ENCODE measurements at places on chromosomes 6 and 20.

- DNase-seq: peak; percentile 6
These were observed 98.6 kb downstream of the RFX6 start for GRCh38 chr6:116975600-116975999.

- DNase-seq: peak; percentile 44
These were observed 1.3 kb upstream of the UTRN start for GRCh38 chr6:144283646-144284477.

GRCh38 chr6:101830501-101831031 lies 437.1 kb downstream of the GRIK2 start:
- peak; percentile 24 for DNase-seq

GRCh38 chr20:36645998-36646397 lies at the start of gene SLA2:
SLA2 (minus strand) TSS chr20:36646196; CDS start chr20:36641335, 4,861 bp downstream.
- no peak for DNase-seq

DNA sequence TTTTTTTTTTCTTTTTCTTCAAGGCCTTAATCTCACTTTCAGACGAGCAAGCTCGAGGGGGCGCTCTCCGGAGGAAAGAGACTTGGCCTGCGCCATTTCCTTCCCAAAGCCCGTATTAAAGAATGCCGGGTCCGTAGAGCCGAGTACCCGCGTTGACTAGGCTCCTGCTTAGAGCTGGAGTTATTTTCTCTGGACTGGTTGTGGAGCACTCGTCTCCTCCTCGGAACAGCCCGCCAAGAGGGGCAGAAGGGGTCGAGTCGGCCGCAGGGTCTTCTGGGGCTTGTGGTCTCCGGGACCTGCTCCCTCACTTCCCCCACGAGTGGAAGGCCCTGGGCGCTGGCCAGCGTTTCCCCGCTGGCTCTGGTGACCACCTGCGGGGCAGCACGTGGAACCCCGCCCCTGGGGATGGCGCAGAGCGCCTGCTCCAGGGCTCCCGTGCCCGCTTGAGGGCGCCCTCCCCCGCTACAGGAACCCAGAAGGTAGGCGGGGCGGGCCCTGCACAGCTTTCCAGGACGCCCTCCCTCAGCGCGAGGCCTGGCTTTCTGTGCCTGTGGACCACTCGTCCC lies 2.7 kb upstream of the MEI4 start:
- no peak for DNase-seq

DNA sequence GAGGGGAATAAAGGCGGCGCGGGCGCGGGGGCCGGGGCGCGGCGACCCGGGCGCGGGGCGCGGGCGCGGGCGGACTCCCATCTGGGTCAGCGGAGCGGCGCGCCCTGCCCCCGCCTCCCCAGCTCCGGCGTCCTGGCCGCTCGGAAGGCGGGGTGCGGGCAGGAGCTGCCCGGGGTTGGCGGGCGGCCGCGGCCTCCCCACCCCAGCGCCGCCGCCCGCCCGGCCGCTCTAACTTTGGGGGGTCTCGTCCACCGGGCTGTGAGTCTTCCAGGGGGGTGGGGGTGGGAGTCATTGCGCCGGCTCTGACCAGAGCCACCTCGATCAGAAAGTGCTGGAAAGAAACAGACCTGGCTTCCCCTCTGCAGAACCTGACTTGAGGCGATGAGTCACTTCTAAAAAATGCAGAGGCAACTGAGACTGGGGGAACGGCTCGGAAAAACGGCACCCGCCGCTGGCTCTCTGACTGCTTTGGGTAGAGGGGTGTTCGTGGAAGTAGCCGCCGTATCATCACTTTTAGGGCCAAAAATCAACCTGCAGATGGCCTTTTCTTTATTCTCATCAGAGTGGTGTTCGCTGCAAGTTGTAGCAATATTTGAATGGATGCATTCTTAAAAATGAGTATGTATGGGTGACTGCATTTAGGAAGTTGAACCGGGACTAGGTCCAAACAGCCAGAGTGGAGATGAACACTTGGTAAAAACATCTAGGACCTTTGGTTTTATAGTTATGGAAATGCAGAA lies 667 bp downstream of the CAP2 start:
- DNase-seq: peak; percentile 79

DNA sequence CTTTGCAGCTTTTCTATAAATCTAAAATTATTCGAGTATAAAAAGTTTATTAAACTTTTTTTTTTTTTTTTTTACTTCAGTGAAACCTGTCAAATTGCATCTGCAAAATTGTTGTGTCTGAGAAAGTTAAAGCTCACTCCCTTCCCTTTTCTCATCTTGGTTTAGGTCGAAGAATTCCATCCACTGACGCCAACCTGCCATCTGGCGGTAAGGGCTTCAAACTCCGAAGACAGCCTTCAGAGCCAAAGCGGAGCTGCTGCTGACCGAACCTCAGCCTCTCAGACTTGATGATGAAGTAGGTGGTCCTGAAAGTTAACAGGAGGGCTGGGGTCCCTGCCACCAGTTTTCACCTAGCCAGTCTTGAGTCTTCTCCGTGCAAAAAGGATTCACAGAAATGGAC lies 29.6 kb upstream of the VAPB start:
- DNase-seq: peak; percentile 29

DNA sequence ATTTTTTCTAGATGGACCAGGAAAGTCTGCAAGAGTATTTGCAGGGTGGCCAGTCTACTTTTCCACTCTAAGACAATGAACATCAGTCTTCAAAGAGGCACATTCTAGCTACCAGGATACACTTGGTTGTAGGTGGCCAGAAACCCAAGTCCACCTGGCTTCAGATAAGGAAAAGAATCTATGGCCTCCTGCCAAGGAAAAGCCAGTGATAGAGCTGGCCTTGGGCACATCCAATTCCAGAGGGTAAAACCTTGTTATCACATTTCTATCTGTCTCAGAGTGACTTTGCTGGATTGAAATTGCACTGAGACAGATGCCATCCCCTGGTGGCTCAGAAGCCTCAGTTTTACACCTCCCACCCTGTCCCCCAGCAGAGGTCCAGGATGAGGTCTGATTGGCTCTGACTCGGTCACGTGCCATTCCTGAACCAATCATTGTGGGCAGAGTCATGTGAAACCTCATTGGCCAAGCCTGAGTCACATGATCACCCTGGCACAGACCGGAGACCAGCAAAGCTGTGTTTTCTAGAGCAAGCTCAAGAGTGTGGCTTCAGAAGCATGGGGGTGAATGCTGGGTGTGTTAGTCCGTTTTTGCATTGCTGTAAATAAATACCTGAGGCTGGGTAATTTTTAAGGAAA lies 497.4 kb upstream of the SULF2 start:
- DNase-seq: no peak

DNA sequence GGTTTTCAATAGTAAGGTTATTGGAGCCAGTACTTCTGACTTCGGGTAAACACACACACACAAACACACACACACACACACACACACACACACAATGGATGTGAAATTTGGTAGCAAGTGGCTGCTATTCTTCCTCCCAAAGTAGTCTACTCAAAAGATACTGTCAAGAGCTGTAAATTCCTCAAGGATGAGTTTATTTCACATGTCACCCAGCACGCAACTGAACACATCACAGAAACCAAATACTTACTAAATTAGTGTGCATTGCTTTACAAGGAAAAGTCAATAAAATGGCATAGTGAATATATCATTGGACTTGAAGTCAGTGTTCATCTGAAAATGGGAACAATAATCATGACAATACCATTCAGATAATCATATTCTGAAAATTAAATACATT lies 32.9 kb downstream of the MMUT start:
- peak; percentile 52 for DNase-seq

DNA sequence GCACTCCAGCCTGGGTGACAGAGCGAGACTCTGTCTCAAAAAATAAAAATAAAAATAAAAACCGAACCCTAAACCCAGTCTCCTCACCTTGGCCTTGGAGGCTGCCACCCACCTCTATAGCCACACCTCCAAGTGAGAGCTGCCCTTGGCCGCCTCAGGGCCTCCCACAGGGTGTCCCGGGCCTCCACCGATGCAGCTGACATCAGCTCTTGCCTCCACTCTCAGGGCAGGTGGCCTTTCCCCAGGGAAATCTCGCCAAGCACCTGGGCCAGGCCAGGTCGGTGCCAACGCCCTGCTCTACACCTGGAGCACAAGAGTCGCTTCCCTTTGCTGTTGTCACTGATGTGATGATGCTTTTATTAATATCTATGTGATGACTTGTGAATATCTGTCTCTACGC lies 8.9 kb upstream of the MYL9 start:
- no peak for DNase-seq

DNA sequence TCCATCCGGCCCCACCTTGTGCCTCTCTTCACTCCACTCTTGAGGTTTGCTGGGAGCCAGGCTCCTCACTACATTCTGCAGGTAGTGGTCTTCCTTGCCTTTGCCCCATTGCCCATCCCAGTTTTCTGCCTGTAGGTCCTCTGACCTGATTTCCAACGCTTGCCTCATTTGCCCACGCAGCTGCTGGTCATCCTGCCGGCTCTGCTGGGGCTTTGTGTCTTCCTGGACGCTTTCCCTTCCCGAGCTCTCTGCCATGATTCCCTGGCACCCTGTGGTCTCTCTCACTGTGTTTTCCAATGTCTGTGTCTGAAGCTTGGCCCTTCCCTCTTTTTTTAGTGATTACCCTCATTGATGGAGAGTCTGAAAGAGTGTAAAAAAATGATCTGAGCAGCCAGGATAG lies 451.6 kb downstream of the UTRN start:
- DNase-seq: no peak

DNA sequence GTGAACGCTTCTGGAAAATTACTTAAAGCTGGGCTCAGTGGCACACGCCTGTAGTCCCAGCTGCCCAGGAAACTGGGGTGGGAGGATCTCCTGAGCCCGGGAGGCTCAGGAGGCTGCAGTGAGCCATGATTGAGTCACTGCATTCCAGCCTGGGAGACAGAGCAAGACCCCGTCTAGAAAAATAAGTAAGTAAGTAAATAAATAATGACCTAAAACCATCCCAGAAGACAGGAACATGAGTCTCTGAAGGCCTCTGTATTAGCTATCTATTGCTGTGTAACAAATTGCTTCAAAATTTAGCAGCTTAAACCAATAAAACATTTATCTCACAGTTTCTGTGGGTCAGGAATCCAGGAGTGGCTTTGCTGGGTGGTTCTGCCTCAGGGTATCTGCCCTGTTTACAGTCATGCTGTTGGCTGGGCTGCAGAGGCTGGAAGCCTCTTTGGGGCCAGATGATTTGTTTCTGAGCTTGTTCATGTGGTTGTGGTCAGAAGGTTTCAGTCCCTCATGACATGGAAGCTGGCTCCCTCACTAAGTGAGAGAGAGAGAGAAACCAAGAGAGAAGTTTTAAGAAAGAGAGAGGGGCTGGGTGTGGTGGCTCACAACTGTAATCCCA lies 48.4 kb upstream of the NCOA3 start:
- DNase-seq: peak; percentile 93

DNA sequence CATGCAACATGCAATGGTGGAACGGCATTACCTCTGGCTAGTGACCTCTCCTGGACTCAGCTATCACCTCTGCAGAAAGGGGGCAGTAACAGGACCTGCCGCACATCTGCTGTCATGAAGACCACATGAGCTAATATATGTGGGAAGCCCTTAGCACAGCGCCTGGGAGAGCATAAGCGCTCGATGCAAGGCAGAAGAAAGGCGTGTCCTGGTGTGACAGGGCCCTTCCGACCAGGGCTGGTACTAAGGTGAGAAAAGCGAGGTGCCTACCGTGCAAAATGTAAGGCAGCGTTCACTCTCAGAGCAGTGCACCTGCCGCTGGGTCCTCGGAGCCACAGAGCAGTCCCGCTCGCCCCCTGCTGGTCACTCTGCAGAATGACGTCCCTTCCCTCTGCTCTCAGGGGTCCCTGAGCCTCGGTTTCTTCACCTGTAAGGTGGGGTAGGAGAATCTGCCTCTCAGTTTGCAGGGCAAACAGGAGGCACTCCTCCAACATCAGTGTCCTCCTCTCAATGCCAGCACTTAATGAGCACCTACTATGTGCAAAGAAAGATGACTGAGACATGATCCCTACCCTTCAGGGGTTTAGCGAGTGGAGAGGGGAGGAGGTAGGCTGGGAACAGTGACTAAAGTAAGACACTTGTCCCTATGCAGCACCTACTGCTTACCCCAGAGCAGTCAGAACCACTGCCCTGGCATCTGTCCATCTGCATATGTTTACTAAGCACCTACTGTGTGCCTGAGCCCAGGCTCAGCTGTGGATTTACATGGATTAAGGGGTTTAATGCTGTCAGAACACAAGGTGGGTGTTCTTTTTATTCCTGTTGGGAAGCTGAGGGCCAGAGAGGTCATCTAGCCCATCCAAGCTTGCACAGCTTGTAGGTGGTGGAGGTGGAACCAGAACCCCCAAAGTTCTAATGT lies 41.1 kb upstream of the PTGIS start:
- no peak for DNase-seq

GRCh38 chr6:168155193-168155592 lies 76.2 kb upstream of the FRMD1 start:
- DNase-seq: peak; percentile 67

- peak; percentile 55 for DNase-seq
These were observed 3.0 kb downstream of the ZC2HC1B start for GRCh38 chr6:143867236-143867635.

- no peak for DNase-seq
These were observed 1183.8 kb downstream of the HACE1 start for GRCh38 chr6:103675807-103676406.

- DNase-seq: no peak
These were observed 59.5 kb downstream of the PDE7B start for GRCh38 chr6:135910790-135911618.

DNA sequence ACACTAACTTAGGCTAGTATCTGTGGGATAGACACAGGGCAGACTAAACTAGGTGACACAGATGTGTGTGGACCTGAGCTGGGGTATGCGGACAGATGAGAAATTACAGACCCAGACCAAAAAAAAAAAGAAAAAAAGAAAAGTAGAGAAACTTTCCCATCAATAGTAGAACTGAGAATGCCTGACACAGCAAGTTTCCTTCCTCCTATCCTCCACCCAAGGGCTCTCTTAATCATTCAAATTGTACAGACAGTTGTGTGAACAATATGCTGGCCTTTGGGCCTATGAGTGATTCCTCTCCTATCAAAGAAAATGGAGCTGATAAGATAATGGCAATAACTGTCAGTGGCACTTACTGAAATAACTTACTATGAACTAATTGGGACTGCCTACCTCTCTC lies 226.7 kb upstream of the PRDM1 start:
- DNase-seq: no peak

GRCh38 chr6:123589973-123590372 lies 46.8 kb downstream of the TRDN start:
- no peak for DNase-seq

GRCh38 chr6:14934844-14935243 lies 311.0 kb upstream of the JARID2 start:
- DNase-seq: no peak

DNA sequence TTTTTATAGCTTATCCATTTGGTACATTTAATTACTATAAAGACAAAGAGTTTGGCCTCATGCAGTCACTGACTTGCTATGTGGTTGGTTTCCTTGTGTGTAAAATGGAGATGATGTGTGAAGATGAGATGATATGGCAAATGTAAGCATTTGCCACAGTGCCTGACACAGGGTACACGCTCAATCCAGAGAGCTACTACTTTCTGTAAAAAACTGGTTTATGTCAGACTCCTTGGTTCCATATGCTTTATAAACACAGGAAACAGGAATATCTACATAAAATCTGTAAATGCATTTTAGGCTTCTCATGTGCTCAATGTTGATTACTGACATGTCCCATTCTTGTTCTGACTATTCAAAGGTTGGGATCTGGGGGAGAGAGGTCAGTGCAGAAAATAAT lies 10.4 kb downstream of the HIVEP1 start:
- DNase-seq: no peak

Measured in IMR-90 (cell line).